ENCODE measurements at places on chromosomes 3 and 15.

DNA sequence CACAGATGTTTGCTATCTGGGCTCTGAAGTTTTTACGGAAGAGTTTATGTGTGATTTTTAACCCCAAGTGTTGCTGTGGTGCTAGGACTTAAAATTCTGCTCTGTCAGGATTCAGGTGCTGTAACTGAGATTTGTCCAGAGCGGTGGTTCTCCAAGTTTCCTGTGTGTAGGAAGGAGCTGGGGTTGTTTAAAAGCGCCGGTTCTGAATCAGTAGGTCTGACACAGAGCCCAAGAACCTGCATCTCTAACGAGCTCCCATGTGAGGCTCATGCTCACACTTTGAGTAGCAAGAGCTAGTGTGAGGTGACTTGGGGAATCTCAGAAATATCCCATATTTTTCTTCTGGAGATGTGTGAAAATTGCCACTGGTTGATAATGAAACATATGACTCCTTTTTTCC lies 325.5 kb downstream of the SATB1 start:
- DNase-seq: no peak

DNA sequence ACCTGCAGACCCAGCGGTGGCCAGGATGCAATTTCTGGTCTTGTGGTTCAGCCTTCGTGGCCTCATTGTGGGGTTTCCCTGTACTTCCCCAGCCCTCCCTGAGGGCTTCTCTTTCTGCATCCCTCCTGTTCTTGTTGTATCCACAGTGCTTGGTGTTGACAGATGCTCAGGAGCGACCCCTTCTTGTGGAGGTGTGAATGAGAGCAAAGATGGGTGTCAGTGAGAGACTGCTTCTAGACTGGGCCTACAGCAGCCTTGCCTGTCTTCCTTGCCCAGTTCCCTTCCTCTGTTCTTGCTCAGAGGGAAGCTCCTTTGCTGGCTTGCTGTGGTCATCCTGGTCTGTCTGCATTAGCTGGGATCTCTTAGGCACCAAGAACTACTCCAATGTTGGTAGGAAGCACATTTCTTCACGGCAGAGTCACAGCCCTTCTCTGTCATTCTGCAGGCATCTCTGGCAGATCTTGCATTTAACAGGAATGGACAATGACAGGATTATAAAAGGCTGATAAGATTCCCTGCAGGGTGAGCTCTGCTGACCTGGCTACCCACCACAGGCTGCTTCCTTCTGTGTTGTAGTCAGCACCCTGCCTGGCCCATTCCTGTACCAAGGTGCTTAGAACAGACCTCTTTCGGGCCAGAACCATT lies 317.8 kb upstream of the C2CD4B start:
- no peak for DNase-seq

DNA sequence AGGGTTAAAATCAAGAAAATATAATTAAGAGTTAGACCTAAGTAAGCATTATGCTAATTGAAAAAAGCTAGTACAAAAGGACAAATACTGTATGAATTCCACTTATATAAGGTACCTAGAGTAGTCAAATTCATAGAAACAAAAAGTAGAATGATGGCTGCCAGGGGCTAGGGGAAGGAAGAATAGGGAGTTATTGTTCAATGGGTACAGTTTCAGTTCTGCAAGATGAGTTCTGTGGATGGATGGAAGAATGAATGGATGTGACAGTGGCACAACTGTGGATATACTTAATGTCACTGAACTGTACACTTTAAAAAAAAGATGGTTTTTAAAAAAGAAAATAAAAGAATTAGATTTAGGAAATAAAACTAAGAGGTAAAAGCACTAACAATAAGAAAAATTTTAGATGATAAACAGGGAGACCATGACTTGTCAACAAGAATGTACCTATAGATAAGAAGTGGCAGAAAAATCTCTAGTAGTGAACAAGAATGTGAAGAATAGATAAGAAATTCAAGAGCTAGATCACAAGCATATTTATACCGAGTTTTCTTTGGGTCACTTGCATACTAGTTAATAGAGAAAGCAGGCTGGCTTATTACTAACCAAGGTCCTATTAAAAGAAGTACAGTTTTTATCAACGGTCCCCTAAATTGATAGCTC lies 5.5 kb downstream of the IFT80 start:
- no peak for DNase-seq

GRCh38 chr3:171936191-171936841 lies 93.2 kb downstream of the TMEM212 start:
- no peak for DNase-seq

GRCh38 chr3:65867463-65868210 lies 171.1 kb downstream of the MAGI1 start:
- no peak for DNase-seq

DNA sequence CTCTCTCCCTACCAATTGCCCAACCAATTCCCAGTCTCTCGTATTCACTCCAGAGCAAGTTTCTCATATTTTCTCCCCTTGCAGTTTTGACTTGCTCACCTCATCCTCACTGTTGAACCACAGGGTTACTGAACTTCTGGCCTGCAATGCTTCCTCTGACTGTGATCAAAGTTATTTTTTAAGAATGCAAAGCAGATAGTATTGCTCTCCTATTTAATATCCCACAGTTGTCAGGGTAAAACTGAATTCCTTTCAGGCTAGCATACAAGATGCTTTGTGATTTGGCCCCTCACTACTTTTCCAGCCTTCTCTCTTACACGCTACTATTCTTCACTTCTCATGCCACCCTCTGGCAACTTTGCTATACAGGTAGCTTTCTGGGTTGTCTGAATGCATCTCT lies 80.9 kb downstream of the LRRFIP2 start:
- DNase-seq: no peak

GRCh38 chr15:24955531-24955921 lies 739 bp downstream of the SNRPN start:
- DNase-seq: peak; percentile 24

GRCh38 chr3:133127381-133127780 lies 89.2 kb downstream of the TMEM108 start:
- no peak for DNase-seq

- peak; percentile 8 for DNase-seq
Observed at GRCh38 chr3:98763076-98763475, at the start of gene ST3GAL6. TSS of gene ST3GAL6 (plus strand) at chr3:98763340. CDS start at chr3:98768441, 5,101 bp downstream.

GRCh38 chr3:10248984-10249748 lies 907 bp downstream of the TATDN2 start:
- peak; percentile 62 for DNase-seq

DNA sequence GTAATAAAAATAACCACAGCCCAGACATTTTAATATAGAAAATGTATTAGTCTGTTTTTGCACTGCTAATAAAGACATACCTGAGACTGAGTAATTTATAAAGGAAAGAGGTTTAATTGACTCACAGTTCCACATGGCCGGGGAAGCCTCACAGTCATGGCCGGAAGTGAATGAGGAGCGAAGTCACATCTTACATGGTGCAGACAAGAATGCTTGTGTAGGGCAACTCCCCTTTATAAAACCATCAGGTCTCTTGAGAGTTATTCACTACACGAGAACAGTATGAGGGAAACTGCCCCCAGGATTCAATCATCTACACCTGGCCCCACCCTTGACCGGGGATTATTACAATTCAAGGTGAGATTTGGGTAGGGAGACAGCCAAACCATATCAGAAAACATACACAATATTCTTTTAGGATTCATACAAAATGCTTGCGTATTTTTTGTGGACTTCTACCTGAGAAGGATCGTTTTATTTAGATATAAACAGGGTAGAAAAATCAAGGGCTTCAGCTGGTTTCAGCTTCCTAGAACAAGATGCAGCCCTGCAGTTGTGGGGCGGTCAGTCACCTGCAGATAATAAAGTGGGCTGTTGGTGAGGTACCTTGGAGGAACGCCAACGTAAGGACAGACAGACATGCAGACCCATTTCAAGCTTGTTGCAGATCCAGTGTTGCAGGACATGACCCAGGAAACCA lies 101.9 kb downstream of the TNIK start:
- DNase-seq: no peak

DNA sequence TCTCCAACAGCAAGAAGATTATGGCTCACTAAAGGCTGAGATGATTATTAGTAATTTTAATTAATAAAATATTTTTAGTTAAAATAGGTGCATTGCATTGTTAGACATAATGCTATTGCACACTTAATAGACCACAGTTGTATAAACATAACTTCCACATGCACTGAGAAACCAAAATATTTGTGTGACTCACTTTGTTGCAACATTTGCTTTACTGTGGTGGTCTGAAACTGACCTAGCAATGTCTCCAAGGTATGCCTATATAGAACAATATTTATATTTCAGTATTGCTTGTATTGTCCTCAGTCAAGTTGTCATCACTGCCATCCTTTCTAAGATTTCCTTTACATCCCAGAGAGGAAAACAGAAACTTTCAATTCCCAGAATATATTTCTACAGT lies 1215.2 kb downstream of the SI start:
- no peak for DNase-seq

DNA sequence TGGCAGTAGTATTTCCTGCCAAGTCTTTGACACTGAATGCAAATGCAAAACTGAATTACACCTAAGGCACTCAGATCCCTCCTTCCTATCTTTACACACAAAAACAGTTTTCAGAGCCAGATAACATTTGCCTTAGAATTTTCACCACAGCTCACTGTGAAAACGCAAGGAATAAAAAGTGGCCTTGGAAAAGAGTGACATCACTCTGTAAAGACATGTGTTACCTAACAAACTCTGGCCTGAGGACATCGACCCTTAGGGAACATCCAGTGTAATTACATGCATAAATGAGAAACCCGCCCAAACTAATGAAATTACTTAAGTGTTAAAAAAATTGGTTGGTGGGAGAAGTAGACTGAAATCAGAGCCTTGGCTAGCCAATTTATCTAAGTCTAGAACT lies 88.9 kb downstream of the PLOD2 start:
- DNase-seq: no peak

- DNase-seq: no peak
Observed at GRCh38 chr3:5056111-5056391, 66.0 kb upstream of the ARL8B start.

- DNase-seq: peak; percentile 78
Observed at GRCh38 chr15:69719527-69720240, 267.1 kb downstream of the RPLP1 start.

DNA sequence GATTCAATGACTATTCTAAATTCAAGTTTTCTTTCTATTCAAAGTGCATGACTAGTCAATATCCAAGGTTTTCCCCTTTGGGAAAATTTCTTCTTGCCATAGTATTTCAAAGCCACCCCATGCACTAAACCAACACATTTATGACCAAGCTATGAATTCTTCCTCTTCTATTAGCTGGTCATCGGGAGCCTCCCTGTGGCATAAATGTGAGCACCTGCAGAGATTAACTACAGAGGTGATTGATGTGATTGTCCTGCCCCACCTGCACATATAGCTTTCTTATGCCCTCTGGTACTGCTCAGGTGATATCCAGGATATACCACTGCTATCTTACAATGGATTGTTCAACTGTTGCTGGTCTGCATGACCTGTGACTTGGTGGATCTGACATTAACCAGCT lies 694.9 kb downstream of the ZBBX start:
- DNase-seq: no peak

DNA sequence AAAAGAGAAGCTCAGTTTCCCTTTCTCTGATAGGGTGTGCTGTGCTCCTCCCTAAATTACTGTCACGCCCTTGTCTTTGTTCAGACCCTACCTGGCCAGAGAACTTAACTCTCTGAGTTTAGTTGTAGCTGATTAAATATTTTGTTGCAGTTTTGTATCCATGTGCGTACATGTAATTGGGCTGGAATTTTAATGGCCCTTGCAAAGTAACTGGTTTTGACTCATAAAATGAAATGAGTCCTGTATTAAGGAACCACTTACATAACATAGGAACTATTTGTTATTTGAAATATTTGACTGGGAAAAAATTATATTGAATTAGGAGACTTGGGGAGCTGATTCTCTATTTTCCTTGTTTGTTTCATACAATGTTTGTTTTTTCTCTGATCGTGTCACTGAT lies 80.2 kb downstream of the LRRK1 start:
- no peak for DNase-seq

GRCh38 chr3:32870373-32871095 lies 52.7 kb downstream of the TRIM71 start:
- no peak for DNase-seq

GRCh38 chr3:13771496-13771895 lies 108.4 kb downstream of the WNT7A start:
- no peak for DNase-seq

DNA sequence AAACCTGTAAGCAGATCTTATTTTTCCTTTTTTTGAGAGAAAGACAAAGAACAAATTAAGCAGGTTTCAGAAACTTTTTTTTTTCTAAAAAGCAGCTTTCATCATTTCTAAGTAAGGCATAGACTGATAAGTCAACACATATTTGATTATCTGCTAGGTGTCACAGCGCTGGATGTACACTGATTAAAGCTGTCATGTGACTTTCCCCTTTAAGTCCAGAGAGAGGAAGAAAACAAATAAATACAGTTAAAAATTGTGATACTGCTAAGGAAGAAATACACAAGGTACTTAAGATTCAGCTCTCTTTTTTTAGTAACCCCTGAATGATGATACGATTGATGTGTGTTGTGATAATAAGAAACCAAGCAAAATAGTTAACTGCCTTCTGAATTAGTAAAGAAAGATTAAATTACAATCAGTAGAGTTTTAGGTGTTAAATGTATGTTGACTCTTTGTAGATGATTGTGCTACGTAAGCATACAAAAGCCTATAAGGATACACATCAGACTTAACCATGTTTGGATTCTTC lies 2.8 kb downstream of the GLCE start:
- DNase-seq: no peak

DNA sequence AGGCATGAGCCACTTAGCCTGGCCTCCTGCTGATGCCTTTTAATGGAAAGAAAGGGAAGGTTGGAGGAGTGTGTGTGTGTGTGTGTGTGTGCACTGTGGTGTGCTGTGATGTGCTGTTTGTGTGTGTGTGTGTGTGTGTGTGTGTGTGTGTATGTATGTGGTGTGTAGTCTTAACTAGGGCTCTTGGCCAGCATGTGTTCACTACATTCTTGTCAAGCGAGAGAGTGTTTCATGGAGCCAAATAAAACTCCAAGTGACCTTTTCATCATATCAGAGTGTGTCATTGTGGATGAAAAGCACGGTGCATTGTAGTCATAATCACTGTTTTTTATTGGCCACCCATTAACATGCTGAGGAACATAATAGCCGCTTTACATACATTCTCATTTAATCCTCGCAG lies 30.8 kb upstream of the BHLHE40 start:
- no peak for DNase-seq

DNA sequence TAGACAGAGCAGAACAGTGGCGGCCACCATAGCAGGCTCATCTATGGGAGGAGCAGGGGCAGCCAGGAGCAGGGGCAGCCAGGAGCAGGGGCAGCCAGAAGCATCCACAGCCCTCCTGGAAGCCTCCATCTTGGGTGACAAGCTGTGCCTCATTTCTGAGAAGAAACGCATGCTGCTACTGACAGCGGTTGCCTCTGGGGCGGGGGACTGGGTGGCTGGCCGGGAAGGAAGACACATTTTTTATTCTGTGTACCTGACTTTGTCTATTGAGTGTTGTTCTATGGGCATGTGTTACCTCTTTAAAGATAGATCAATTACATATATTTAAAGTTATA lies 71.5 kb upstream of the KLF13 start:
- no peak for DNase-seq

- no peak for DNase-seq
Observed at GRCh38 chr3:157444797-157445184, 8.1 kb downstream of the PTX3 start.

All from CD4-positive, alpha-beta T cell treated with Interleukin-12 subunit alpha and Interleukin-12 subunit beta, for 1 hour (primary cell).